ENCODE measurements at places on chromosomes 11 and 22.

- no peak for DNase-seq
Observed at GRCh38 chr22:21845558-21846453, 21.6 kb downstream of the MAPK1 start.

- DNase-seq: no peak
Observed at GRCh38 chr11:11245453-11245852, 107.6 kb downstream of the CSNK2A3 start.

DNA sequence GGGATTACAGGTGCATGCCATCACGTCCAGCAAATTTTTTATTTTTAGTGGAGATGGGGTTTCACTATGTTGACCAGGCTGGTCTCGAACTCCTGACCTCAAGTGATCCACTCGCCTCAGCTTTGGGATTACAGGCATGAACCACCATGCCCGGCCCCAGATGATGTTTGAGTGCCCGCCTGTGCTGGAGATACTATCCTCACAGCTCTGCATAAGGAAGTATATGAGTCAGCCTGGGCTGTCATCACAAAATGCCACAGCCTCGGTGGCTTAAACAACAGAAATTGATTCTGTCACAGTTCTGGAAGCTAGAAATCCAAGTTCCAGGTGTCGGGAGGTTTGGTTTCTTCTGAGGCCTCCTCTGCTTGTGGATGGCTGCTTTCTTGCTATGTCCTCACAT, 119.3 kb downstream of the OSBP2 start:
- no peak for DNase-seq

GRCh38 chr22:36212901-36213300, 11.3 kb upstream of the APOL4 start:
- DNase-seq: no peak

- DNase-seq: no peak
Observed at GRCh38 chr11:124915541-124916369, 3.3 kb upstream of the HEPN1 start.

GRCh38 chr11:108983636-108984420, 319.0 kb downstream of the DDX10 start:
- no peak for DNase-seq

DNA sequence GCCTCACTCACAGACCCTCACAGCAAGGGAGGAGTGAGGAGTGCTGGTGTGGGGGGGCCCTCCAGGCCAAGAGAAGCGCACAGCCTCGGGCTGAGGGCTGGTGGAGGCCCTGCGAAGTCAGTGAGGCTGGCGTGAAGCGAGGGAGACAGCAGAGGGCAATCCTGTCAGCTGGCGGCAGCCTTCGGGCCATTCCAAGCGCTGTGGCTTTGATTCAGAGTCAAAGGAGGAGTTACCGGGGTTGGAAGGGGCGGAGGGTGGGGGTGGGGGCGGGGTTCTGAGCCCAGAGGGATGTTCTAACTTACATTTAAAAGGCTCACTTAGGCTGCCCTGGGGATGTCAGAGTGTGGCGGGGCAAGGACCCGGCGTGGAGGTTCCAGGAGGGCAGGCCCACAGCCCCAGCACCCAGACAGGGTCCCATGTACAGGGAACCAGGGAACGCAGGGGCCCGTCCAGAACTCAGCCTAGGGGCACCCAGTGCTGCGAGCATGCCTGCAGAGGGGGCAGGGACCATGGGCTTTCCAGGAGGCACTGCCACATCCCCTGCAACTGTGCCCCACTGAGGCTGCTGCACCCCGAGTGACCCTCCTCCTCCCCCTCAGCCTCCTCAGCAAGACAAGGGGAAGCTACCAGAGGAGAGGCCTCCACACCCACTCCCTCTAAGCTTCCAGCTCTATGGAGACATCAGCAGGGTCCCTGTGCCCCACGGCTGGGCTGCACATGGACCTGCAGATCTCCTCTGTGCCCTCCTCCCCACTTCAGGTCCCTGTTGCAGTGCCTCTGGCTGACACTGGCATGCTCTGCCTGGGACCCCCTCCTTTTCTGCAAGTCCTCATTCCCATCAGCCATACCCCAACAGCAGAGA, 39.7 kb upstream of the TTLL12 start:
- DNase-seq: no peak

DNA sequence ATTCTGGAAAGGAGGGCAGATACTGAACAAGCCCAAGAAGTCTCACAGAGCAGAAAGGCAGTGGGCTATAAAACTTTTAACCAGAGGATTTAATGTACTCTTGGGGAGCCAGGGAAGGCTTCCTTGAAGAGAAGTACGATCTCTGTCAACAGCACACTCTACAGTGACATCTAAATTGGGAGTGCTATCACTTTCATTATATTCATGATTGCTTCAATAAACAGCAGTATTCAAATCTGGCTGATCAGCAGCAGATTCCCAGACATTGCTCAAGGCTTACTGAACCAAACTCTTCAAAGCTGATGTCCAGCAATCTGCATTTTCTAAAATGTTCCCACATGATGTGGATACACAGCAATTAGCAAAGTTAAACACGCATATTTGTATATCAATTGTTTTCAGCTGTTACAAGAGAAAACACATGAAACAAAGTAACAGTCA, 44.2 kb downstream of the SYTL2 start:
- no peak for DNase-seq

- DNase-seq: no peak
Observed at GRCh38 chr11:128595221-128595620, 7.9 kb upstream of the ETS1 start.

DNA sequence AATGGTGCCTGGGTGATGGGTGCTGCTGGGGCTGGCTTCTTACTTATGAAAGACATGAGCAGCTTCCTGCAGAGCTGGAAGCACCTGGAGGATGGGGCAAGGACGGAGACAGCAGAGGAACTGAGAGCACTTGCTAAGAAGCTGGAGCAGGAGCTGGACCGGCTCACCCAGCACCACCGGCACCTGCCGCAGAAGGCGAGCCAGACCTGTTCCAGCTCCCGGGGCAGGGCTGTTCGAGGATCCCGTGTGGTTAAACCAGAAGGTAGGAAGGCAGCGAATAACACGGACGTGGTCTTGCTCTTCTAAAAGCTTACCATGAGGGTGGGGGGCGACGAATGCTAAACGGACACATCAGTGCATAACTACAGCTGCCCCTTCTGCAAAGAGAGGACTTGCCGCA, 9.3 kb downstream of the APOL5 start:
- no peak for DNase-seq

GRCh38 chr11:834371-835316, 1.9 kb downstream of the CD151 start:
- no peak for DNase-seq

DNA sequence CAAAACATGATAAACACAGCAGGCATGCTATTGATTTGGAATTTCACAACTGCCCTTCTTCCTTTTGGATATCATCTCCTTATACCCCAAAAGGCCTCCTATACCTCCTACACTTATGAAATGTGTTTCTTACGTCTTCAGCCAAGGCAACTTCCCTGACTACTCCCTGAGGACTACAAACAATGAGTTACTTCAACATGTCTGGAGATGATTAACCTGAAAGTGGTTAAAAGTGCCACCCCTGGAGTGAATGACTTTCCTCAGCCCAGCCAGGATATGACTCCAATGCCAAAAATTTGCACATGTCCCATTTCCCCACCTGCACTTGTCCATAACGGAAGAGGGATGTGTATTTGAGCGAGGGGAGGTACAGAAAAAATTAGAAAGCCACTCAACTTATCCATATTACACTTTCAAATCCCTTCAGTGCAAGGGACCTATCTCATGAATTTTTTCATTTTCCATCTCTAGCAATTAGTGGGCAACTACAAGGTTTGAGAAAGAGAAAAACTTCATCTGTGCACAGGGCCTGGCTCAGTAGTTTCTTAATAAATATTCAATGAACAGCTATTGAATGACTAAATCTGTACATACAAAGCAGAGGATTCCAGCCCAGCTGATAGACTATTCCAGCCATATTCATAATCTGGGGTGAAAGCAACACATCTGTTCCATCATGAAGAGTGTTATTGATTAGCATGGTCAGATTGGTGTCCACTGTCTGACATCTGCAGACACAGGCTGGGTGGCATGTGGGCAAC, 36.8 kb downstream of the KIRREL3 start:
- no peak for DNase-seq

- DNase-seq: no peak
Observed at GRCh38 chr11:123905826-123906225, 3.9 kb downstream of the OR8D4 start.

GRCh38 chr22:46560696-46561295, 23.4 kb upstream of the CELSR1 start:
- DNase-seq: no peak

DNA sequence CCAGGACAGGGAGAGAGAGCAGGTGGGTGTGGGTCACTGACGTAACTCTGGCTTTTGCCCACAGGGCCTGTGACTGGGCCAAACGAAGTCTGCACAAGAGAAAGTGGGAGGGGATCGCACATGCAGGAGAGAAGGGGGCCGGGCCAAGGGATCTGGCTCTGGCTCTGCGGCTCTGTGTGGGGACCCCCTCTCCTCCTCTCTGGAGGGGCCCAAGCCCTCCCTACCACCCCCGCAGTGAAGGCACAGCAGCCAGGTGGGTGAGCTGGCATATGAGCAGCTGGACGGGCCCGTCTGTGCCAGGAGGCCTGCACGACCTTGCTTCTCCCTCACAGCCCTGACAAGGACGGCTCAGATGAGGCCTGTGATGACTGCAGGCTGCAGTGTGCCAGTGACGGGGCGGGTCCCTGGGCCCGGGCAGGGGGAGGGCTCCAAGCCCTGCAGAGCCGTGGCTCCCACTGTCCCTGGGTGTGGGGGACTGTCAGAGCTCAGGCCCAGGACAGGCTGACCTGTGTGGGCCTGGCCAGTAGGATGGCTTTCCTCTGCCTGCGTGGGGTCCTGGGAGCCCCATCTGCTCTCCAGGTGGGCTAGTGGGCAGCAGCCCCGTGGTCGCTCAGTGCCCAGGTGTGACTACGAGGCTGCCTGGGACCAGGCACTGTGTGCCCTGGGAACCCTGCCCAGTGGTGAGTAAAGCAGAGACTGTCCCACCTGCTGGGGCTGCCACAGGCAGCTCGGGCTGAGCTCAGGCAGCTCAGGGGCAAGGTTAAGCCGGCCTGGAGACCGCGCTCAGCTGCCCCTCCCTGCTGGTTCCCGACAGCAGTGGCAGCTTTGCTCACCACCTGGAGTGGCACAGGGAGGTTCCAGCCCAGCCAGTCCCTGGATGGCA, 22.2 kb downstream of the MRGPRG start:
- DNase-seq: no peak

- no peak for DNase-seq
Observed at GRCh38 chr11:113647108-113647507, 59.0 kb downstream of the TMPRSS5 start.

DNA sequence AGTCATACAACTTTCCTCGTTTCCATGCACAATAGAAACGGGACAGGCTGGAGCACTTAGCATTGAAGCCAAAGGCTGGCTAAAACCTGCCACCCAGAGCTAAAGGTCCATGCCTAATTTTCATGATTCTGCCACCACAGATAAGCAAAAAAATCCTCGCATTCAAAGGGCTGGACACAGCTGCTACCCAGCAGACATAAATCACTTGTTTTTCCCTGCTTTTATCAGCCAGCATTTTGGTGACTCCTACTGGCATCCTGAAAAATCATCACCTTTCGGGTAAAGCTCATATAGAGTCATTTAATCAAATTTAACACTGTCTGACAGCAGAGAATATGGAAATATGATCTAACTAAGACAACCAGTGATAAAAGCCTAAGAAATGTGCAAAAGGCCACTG, 37.9 kb downstream of the ALG9 start:
- DNase-seq: no peak

DNA sequence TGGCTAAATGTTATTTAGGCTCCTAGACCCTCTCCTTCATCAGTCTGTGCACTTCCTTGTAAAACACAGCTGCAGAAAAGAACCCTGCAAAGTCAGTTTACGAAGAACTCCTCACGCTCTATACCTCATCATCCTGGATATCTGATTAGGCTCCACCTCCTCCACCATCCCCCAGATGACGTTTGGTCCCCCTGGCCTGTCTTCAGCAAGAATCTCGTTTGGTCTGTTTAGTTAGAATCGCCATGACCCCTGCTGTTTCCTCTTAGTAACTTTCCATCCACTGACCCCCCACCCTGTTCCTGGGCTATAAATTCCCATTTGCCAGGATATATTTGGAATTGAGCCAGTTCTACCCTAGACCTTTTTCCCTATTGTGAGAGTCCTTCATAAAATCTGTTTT, 214.1 kb downstream of the OPCML start:
- no peak for DNase-seq

- no peak for DNase-seq
Observed at GRCh38 chr11:3134651-3135480, 30.2 kb downstream of the OSBPL5 start.

- DNase-seq: peak; percentile 19
Observed at GRCh38 chr11:73184953-73185671, 33.0 kb upstream of the P2RY2 start.

GRCh38 chr11:77372726-77373125, 71.2 kb upstream of the GDPD4 start:
- DNase-seq: no peak

- no peak for DNase-seq
Observed at GRCh38 chr11:46594374-46594700, 514 bp upstream of the AMBRA1 start.

DNA sequence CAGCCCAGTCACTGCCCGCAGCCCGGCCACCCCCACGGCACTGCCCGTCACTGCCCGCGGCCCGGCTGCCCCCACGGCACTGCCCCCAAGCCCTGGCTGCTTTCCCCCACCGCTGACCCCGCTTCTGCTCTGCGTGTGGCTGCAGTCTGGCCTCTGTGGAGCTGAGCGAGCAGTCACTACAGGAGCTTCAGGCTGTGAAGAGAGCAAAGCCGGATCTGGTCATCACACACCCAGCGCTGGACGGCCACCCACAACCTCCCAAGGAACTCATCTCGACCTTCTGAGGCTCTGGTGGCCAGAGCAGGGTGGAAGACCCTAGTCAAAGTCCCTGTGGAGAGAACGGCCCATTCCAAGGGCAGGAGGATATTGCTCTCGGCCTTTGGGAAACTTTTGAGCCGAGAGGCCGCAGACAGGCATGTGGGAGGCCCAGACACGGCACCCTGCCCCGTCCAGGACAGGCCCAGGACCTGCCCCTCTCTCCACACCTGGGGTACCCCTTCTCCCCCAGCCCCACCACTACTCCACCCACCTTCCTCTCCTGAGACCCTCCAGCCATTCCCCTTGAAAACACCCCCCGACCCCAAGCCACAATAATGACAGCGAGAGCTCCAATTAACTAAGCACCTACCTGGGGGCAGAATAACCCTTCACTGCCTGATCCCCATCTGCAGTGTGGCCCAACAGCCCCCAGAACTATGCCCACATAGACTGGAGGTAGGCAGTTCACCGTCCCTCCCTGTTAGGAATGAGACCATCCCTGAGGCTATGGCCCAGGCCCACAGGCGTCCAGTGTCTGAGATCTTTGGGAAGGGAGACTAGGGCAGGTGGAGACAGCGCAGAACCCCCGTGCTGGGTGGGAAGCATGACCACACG, 3.7 kb upstream of the PGGHG start:
- no peak for DNase-seq

All from activated CD4-positive, CD25-positive, alpha-beta regulatory T cell treated with anti-CD3 and anti-CD28 coated beads, Interleukin-2, amount 50 U/mL, for 16 hours (primary cell).